Activated CD4-positive, alpha-beta T cell treated with anti-CD3 and anti-CD28 coated beads, Interleukin-2, amount 50 U/mL, for 24 hours (primary cell): ENCODE measurements at places on chromosomes 16 and 17.
A peak's percentile ranks its signal among the peaks of the same experiment; 100 is the strongest.

- DNase-seq, result no peak
These were observed 171.8 kb upstream of the FOXF1 start for GRCh38 chr16:86338403-86339115.

- DNase-seq, result no peak
These were observed 284.0 kb downstream of the SEC14L1 start for GRCh38 chr17:77424585-77425344.

GRCh38 chr16:85190572-85190971 lies 78.3 kb upstream of the CIBAR2 start:
- DNase-seq, result no peak

DNA sequence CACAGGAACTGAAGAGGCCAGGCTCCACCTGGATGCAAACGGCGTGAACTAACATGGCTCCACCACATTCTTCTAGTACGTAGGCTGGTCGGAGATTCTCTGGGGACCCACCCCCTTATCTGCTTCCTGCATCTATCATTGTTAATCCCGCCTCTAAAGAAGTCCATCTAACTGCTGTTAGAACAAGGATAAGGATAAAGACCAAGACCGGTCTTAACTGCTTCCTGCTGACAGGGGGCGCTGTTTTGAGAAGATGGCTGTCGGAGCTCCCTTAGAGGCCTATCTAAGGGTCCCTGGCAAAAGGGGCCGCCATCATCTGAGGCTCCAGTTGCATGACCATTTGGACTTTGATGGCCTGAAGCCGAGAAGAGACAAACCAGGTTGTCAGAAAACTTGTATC lies 25.8 kb upstream of the TNFSF12 start:
- DNase-seq, result peak; percentile 34

GRCh38 chr16:24191876-24192402 lies 64.2 kb upstream of the CACNG3 start:
- DNase-seq, result no peak

- DNase-seq, result no peak
These were observed 23.0 kb downstream of the KATNB1 start for GRCh38 chr16:57758331-57759117.

DNA sequence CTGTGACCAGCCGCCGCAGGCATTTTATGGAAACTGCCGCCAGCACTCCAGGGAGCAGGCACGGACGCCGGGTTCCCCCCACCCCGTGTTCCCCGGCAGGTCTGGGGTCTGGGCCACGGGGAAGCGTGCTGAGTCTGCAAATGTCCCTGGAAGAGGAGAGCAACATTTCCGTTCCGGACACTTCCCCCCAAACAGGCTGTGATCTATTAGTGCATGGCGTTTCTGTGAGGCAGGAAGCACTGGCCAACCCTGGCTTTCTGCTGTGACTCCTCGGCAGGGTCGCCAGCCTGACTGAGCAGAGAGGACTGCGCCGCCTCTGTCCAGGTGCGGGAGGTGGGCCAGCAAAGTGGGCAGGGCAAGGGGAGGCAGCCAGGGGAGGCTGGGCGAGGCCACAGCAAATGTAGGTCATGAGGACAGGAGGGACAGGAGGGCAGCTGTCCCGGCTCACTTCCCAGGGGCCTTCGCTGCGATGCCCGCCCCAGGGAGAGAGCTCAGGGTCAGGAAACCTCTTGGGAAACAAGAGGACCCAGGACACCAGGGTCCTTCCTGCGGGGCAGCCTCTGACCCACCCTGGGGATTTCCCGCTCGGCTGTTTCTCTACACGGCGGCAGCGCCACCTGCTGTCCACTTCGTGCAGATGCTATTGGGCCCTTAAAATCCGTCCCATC lies 9.5 kb downstream of the FOXF1 start:
- DNase-seq, result peak; percentile 30

DNA sequence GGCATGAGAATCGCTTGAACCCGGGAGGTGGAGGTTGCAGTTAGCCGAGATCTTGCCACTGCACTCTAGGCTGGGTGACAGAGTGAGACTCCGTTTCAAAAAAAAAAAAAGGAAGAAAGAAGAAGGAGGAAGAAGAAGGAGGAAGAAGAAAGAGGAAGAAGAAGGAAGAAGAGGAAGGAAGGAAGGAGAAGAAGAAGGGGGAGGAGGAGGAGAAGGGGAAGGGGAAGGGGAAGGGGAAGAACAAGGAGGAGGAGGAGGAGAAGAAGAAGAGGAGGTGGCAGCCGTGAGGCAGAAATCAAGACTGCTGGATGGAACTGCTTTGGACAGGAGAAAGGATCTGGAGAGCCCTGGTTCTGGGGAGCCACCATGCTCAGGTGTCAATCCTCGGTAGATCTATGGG lies 29.7 kb upstream of the PEMT start:
- DNase-seq, result no peak

GRCh38 chr17:61235001-61235826 lies 164.4 kb upstream of the TBX2 start:
- no peak for DNase-seq

DNA sequence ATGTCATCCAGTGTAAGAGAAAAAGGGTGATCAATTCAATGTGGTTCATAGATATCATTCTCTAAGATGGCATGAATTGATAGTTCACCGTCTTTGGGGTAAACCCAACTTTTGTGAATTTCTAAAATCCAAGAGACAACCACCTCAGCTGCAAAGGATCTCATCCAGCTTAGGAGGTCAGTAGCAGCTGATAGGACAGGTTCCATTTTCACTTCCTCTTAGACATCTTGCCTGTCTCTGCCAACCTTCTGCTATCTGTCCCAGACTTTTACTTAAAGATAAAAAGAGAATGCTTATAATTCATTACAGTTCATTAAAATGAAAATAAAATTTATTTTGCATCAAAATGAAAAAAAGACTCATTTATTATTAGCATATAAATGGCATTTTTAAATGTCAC lies 468.2 kb downstream of the XYLT1 start:
- no peak for DNase-seq

DNA sequence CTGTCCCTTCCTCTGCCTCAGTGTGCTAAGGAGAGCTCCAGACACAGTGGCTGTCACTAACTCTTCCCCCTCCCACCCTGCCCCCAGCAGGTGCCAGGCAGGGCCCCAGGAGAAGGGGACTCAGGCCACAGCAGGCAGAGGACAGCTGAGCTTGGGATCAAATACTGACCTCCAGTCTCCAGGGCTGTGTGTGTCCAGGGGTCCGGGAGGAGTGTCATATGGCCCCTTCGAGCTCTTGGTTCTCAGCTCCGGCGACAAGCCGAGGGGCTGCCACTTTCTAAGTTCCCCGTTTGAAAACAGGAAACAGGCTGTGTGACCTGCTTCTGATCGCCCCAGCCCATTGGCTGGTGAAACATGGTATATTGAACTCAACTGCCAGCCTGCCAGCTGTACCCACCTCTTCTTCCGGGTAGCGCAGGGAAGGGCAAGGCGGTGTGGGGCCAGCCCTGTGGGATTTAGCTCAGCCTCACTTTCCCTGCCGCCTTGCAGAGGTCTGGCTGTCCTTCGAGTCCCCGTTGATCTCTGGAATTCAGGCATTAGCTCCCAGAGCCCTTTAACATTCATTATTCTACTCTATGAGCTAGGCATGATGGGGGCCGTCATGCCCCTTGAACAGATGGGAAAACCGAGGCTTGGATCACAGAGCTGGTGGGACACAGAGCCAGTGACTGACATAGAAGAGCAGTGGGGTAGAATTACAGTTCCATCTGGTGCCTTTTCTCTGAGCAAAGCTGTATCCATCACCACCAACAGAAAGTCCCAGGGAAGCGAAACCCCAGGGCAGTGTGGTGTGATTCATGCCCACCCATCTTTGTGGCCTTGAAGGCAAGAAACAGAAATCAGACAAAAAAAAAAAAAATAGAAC lies at the start of gene SNX20:
Gene SNX20 (minus strand): TSS at position 292 of the 865 bp plus-strand sequence. CDS start 3,786 bp downstream, outside the sequence.
- DNase-seq, result peak; percentile 31

GRCh38 chr17:32584792-32585191 lies 98.0 kb downstream of the CDK5R1 start:
- no peak for DNase-seq

GRCh38 chr16:27571433-27572326 lies 21.7 kb downstream of the KATNIP start:
- DNase-seq, result no peak

- no peak for DNase-seq
These were observed 32.4 kb downstream of the CACNG4 start for GRCh38 chr17:66996926-66997325.

DNA sequence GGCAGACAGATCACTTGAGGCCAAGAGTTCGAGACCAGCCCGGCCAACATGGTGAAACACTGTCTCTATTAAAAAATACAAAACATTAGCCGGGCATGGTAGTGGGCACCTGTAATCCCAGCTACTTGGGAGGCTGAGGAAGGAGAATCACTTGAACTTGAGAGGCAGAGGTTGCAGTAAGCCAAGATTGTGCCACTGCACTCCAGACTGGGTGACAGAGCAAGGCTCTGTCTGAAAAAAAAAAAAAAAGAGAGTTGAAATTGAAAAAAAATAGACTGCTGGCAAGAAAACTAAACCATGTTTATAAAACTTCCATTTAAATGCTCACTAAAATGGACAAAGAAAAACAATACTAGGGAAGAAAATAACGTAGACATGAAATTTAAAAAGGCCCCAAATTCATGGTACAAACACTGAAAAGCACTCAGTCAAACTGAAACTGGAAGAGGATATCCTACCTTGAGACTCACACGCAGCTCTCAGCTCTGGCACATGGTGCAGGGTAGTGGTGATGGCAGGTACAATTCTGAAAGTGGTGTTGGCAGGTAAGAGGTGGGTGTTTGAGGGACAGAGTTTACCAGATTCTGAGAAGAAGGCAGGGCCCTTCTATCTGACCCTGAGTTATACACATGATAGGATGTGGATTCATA lies 19.3 kb downstream of the CNTROB start:
- peak; percentile 33 for DNase-seq

- no peak for DNase-seq
These were observed 131.3 kb upstream of the IRX6 start for GRCh38 chr16:55192734-55193133.

GRCh38 chr17:16988749-16989229 lies 16.9 kb upstream of the TNFRSF13B start:
- DNase-seq, result no peak

DNA sequence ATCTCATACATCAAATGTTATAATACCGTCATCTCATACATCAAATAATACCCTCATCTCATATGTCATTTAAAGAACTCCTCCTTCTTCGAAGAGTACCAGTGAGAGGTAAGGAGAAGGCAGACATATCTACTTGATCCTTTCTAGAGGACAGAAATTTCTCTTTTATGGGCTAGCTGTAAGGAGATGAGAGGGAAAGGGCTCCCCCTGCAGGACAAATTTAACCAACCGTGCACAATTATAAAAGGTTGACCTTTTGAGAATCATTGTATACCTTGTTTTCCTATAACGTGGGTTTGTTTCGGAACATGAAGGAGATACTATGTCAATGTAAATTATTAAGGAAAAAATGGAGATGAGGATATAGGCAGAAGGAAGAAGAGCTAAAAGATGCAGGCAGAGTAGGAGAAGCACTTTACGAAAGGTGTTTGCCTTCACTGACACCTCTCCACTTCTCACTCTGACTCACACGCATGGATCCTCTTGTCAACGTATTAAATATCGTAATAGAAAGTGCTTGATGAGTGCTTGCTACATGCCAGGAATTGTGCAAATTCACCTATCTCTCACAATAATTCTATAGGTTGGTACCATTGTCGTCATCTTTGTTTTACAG lies 465.9 kb upstream of the ERCC4 start:
- DNase-seq, result no peak

DNA sequence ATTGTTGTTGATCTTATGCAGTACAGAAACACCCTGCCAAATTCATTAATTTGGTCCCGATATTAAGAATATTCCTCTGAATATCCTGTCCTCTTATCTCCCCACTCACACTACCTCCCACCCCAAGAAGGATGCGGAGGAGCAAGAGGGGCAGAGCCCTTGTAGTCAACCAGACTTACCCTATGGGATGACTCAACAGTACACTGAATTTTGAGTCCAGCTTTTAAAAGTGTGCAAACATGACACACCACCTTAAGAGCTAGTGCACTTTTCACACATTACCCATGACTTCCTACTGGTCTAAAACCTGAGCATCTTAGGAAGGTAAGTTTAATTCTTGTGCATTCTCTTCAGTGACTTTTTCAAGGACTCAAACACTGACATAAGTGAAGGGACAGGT lies 9.5 kb downstream of the USP22 start:
- no peak for DNase-seq

DNA sequence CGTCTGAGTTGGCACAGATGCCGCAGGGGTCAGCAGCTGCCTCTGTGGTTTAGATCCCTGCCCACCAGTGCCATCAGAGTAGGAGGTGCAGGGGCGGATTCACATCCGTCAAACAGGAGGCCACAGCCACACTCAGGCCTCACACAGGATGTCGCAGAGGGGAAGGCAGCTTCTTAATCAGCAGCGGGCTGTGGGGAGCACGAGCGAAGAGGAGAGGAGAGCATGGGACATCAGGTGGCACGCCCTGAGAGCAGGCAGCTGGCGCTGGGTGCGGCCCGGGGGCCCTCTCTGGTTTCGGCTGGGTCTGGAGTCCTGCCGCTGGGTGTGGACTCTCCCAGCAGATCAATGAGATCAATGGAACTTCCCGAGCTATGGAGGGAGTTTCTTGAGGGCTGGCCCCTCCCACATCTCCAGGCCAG lies 9.6 kb downstream of the LLGL2 start:
- DNase-seq, result peak; percentile 18

- DNase-seq, result no peak
These were observed 154.4 kb downstream of the FOXL1 start for GRCh38 chr16:86732621-86733295.

GRCh38 chr17:27578718-27579085 lies 52.3 kb upstream of the LGALS9 start:
- peak; percentile 24 for DNase-seq

GRCh38 chr16:65120831-65121721 lies 787 bp downstream of the CDH11 start:
- DNase-seq, result no peak

GRCh38 chr17:46773221-46773605 lies 45.3 kb downstream of the WNT3 start:
- DNase-seq, result no peak

- DNase-seq, result no peak
These were observed 47.0 kb upstream of the CDRT4 start for GRCh38 chr17:15514469-15514868.

DNA sequence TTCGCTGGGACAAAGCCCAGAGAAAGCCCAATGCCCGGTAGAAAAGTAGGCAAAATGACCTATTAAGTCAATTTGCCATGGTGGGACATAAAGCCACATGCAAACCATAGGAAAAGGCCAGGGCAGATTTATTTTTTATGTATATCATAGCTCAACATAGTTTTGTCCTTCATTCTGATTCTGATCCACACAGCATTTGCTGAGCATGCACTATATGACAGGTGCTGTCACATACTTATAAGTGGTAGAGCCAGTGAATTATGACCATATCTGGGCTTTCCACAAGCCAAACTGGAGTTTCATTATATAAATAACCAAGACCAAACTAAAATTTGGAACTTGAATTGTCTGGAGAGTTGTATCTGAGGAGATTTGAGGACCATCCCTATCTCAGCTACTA lies 74.3 kb downstream of the CA10 start:
- no peak for DNase-seq

- no peak for DNase-seq
These were observed 34.5 kb downstream of the NACA2 start for GRCh38 chr17:61556224-61557188.
